ENCODE measurements at places on chromosomes 12 and 14.

DNA sequence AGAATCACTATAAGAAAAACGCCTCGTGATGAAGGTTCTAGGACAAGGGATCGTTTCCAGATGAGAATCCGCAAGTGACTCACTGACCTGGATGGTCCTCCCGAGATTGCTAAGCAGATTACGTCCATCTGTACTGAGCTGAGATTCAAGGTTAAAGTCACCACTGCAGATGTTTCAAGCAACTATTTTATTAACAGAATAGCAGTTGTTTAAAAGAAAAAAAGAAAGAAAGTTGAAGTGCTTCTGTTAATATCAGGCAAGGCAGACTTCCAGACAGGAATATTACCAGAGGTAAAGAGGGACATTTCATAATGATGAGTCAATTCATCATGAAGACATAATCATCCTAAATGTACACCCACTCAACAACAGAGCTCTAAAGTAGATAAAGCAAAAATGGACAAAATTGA, 17.9 kb downstream of the PXN start:
- no peak for DNase-seq

GRCh38 chr14:71918955-71919354, 13.3 kb upstream of the RGS6 start:
- DNase-seq, result no peak

GRCh38 chr12:26697217-26697616, 135.8 kb downstream of the ITPR2 start:
- no peak for DNase-seq

DNA sequence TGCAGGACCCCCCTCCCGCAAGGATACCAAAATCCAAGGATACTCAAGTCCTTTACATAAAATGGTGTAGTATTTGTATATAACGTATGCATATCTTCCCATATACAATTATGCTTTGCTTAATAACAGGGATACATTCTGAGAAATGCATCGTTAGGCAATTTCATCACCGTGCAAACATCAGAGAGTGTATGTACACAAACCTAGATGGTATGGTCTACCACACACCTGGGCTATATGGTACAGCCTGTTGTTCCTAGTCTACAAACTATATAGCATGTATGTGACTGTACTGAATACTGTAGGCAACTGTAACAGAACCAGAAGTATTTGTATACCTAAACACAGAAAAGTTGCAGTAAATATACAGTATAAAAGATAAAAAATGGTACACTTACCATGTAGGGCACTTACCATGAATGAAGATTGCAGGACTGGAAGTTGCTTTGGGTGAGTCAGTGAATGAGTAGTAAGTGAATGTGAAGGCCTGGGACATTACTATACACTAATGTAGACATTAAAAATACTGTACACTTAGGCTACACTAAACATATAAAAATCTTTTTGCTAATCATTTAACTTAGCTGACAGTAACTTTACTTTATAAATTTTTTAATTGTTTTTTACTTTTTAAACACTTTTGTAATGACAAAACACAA, 141.1 kb downstream of the SLC41A2 start:
- no peak for DNase-seq

DNA sequence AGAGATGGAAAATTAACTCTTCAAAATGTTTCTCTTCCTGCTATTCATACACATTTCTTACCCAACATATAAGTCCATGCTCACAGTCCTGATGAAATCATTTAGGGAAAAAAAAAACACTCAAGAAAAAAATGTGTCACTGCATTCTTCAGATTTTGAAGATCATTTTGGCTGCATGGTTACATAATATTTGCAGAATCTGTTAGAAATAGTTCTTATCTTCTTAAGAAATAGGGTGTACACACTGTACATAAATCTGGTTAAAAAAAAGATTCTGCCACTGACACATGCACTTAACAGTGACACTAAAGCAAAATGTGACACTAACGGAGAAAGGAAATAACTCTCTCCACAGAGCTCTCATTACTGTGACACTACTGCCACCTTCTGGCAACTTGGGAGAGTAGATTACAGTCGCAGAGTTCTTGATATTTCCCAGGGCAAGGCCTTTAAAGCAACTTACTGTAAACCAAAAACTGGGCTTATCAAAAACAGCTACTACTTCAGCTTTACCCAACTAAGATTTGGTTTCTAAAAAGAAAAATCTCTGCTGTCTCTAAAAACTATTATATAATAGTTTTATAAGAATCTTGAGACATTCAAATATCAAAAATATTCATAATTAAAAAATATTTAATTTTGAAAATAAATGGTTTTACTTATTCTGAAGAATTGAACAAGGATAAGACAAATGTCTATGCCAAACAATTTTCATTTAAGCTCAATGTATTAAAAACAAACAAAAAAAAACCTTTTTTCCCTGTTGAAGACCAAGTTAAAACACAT, 65.0 kb downstream of the SETD3 start:
- DNase-seq, result peak; percentile 72

GRCh38 chr12:70045036-70045435, 198.2 kb upstream of the CNOT2 start:
- DNase-seq, result no peak

- no peak for DNase-seq
Measured at GRCh38 chr12:238116-238515, 24.2 kb upstream of the SLC6A12 start.

DNA sequence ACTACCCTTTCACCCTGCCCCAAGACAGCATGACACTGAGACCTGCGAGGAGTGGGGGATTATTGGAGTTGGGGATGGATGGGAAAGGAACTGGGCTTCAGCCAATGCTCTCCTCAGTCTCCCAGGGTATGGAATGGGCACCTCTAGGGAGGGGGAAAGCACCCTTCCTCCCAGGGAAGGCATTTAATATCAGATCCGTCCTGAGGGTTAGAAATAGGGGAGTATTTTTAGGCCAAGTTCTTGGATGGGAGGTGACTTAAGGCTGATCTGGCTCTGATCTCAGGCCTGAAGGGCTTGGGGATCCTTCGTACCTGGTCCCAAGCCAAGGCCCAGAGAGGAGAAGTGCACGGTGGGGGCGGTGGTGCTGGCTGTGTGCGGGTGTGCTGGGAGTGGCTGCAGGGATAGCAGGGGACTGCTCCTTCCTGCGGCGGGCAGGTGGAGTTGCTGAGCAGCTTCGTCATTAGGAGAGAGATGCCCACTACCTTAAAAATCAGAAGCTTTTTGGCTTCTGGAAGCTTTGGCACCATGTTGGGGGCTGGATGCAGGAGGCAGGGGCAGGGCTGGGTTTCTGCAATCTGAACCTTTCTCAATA, 7.0 kb upstream of the CEBPE start:
- DNase-seq, result no peak

DNA sequence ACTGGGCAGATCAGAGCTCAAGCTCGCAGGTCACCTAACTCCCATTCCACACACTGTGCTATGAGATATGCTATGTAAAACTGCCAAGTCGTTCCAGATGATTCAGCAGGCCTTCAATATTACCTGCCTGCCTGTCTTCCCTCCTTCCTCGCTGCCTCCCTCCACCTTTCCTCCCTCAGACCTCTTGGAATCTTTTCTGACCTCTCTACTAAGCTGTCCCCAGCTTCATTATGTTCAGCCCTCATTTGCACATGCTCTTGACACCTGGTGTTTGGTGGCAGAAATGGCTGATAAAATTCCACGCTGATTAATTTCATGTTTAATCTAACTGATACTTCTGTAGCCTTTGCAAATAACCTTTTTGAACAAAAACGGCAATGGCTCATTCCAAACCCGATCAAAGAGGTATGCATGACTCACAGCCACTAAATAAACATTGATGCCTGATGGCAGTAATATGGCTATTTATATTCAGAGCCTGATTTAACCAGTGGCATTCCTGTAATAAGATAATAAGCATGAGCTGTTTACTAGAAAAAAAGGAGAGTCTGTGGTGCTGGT, 130.8 kb upstream of the EGLN3 start:
- no peak for DNase-seq

- DNase-seq, result no peak
Measured at GRCh38 chr14:57609192-57610075, 115.8 kb upstream of the CCDC198 start.

DNA sequence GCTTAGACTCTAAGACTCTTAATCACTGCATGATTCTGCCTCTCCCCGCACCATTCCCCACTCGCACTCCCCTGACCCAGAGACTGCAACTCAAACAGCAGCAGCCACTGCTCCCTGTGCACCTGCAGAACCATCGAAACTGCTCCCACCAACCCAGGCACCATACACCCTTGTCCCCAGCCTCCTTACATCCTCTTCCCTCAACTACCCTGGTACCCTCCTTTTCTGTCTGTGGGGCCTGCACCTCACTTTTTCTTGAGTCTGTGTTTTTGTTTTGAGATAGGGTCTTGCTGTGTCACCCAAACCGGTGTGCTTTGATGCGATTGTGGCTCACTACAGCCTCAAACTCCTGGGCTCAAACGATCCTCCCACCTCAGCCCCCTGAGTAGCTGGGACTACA, 69.4 kb downstream of the RNFT2 start:
- DNase-seq, result no peak

- peak; percentile 10 for DNase-seq
Measured at GRCh38 chr12:118402251-118402650, 25.9 kb downstream of the SUDS3 start.

- DNase-seq, result no peak
Measured at GRCh38 chr14:41446008-41446407, 160.7 kb upstream of the LRFN5 start.

DNA sequence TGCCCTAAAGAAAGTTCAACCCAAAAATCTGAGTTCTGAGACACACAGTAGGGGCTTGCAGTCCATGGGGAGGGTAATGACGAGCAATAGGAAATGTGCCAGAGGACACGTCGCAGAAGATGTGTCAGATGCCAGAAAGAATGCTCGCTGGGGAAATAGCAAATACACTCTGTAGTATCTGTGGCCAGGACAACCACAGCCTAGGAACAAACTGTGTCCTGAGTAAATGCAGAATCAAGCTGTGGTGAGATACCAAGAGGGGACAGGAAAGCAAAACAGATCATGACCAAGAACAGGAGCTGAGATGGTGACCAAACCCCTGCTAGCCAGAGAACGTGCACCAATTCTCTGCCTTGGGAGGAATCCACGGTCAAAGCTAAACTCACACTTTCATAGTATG, 9.1 kb downstream of the CRACR2A start:
- DNase-seq, result no peak

- no peak for DNase-seq
Measured at GRCh38 chr14:22493753-22494152, 95.3 kb downstream of the DAD1 start.

DNA sequence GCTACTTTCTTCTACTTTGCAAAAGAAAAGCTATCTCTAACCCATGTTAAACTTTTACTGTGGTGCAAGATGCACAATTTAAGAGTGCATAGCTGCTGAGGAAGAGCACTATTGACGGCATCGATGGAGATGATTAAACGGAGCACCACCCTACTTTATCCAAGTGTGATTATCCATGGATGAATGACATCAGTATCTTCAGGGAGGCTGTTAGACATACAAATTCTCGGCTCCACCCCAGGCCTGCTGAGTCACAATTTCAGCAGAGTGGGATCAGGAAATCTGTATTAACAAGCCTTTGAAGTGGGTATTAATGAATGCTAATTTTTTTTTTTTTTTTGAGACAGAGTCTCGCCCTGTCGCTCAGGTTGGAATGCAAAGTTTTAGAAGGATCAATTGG, 16.2 kb downstream of the SLC2A14 start:
- DNase-seq, result no peak

DNA sequence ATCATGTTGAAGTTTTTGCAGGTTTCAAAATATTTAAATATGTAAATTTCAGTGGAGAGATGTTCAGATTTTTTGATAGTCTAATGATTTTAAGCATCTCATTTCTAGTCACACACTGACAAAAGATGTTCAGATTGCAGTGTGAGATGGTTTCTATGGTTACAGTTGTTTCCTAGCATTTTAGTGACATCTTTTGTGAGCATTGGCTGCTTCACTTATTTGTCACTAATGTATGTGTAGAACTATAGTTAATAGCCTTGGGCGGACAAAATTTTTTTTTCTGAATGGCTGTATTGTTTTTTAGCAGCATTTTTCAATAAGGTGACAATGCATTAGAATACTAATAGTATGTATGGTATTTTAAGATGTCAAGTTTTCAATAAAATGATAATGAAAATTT, 315.6 kb upstream of the PRKD1 start:
- no peak for DNase-seq

- no peak for DNase-seq
Measured at GRCh38 chr12:58616618-58617017, 303.7 kb downstream of the LRIG3 start.

DNA sequence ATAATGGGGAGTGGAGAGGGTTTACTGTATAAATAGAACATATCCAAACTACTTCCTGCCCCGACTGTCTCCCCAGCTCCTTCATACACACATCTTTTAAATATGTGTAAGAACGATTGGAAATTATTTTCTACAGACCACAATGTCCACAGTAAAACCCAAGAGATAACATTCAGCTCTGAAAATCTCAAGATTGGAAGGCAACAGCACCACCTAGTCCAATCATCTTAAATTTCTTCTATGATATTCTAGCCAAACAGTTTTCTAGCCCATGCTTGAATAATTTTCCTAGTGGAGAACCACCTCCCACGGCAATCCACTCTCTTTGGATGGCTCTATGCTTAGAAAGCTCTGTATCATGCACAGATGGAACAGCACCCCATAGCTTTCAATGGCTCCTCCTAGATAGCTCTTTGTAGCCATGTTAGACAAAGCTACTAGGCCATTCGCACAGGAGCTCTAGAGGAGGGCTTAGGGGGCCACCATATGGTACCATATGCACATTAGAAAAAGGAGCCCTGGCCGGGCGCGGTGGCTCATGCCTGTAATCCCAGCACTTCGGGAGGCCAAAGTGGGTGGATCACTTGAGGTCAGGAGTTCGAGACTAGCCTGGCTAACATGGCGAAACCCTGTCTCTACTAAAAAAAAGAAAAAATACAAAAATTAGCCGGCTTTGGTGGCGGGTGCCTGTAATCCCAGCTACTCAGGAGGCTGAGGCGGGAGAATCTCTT, 18.1 kb downstream of the VDR start:
- no peak for DNase-seq

DNA sequence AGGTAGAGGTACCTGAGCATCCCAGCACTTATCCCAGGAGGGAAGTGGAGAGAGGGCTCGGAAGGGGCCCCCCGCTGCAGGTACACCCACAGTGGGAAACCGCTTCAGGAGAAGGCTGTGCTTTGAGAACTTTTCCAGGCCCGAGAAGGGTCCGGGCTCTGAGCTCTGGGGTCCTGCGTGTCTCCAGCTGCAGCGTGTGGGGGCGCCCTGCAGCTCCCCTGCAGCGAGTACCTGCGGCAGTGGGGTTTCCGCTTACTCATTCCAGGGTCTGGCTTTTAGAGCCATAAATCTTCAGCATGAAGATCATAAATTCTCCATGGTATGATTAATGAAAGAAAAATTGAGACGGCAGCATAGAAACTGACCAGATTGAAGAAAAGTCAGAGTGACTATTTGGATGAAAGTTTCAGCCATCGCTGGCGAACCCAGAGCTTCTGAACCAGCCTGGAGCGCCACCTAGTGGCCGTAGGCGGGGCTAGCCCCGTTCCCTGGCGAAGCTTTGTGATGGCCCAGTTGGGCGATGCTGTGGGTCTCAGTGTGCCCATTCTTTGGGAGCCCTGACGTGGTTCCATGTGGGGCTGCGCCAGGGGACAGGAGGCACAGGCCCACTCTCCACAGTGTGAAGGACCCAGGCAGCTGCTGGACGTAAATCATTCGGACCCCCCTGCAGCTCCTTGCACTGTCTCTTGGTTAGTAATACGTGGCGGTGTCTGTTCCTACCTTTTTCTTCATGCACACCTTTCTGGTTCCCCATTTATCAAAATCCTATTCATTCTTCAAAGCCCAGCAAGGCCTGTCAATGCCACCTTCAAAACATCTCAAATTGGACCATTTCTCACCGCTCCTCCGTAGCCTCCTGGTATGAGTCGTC, 198.2 kb downstream of the TSPAN9 start:
- peak; percentile 50 for DNase-seq

GRCh38 chr12:69329669-69330428, 18.3 kb upstream of the LYZ start:
- DNase-seq, result no peak
